Mesenchymal stem cell (in vitro differentiated cells and primary cell): ENCODE measurements at places on chromosomes 2 and 18.

DNA sequence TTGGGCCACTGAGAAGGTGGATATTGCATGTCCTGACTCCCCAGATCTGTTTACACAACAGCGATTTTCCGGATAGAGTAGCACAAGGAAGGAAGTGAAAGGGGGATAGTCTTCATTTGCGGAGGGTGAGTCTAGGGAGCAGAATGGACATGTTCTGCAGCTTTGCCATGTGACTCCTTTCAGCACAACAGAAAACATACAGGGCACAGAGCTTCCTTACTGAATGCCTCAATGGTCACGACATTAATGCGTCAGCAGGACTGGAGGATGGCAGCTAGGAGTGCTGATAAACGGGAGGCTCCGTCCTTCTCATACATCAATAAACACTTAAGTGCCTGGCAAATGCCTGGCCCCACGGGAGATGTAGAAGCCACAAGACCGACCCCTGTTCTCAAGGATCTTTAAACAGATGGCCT lies 163.0 kb downstream of the FAM210A start:
- DNase-seq = peak; percentile 4

DNA sequence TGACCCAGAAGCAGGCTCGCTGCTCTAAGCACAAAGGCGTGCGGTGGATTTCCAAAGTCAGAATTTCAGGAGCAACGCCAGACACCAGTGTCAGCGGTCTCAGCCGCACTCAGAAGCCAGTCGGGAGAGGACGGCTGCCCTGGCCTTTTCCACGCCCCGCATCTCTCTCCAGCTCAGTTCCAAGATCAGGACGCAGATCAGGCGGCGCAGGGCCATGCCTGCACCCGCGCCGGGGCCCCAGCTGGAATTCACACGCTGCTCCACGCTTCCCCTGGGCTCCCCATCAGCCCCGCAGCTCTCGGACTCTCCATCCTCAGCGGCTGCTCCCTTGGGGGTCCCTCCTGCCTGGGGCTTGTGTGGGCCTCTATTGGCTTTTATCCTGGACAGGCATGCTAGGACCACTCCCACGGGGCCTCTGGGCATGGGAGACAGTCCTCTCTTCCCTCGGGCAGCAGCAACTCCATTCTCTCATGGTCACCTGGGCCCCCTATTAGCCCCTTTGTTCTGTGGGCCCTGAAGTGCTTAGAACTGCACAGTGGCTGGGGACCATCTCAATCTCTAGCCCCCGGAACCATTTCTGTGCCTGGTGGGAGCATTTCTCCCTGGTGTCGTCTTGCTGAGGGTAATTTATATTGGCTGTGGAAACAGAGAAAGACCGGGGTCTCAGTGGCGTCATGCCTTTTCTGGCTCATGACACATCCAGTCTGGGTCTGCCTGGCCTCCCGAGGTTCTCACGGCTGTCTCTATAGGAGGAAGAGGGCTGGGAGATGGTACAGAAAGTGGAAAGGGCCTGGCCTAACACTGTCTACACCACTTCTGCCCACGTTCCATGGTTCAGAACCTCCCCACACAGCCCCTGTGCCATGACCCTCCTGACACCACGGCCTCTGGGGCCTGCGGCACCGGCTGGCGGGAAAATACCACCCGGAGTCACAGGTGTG lies 14.9 kb upstream of the TMEM18 start:
- no peak for DNase-seq

DNA sequence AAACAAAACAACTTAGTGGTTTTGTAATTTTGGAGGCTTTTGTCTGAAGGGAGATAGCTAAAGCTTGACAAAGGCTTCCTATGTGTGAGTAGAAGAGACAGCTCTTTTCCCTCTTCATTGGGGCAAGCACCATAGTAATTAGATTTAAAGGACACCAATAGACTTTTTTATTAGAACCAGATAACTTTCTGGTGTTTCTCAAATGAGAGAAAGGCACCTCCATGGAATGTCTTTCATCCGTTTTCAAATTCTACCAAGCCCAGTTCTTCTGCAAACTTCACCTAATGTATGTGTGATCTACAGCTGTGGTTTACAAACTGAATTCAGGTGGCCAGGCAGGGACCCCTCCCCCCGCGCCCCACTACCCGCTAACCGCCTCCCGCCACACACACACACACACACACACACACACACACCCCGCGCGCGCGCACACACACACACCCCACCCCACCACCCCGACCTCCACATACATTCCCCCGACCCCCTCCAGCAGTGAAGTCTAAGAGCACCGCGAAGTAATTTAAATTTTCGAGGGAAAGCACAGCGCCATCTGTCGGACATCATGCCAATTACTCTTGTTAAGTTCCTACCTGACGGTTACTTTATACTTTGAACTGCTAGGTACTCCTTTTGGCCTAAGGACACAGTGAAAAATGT lies 31.6 kb upstream of the PPP1R1C start:
- peak; percentile 69 for DNase-seq

DNA sequence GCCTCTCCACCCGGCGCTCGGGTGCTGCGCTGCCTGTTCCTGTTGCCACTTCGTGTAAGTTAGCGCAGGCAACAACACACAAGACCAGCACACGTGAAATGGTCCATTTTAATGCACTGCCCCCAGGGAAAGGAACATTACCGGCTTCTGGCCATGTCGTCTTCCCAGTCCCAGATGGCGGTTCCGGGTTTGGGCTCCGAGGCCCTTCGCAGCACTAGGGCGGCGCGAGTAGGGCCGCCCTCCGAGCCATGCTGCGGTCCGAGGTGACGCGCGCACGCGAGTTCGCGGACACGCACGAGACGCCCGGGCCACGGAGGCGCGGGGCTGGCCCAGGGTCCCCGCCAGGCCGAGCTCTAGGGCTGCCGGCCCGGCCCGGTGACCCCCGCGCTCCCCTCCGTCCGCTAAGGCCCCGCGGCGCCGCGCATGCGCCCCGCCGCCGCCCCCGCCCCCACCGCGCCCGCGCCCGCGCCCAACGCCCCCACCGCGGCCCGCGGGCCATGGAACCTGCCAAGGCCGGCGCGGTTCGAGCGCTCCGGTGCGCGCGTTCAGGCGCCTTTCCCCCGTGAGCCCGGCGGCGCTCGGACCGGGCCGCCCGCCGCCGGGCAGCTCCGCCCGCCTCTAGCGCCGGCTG lies 367 bp upstream of the ZNF236 start:
- DNase-seq = peak; percentile 61

DNA sequence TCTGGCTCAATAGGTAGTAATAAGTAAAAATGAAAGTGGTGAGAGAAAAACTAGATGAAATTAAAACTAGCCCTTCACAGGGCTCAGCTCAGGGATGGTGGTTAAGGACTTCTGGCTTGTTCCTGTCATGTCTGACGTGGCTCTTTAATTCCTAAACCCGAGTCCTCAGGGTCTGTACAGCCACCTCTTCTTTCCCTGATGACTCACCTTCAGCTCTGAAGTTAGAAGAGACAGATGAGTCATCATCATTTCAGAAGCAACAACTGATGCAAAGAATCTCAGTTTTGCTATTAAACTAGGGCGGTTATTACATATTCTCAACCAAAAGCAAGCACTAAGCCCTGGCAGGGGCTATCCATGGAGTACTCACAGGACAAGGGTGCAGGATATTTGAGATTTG lies 24.0 kb upstream of the ITGB6 start:
- DNase-seq = peak; percentile 97

GRCh38 chr2:162974771-162975170 lies 136.2 kb upstream of the KCNH7 start:
- DNase-seq = no peak

DNA sequence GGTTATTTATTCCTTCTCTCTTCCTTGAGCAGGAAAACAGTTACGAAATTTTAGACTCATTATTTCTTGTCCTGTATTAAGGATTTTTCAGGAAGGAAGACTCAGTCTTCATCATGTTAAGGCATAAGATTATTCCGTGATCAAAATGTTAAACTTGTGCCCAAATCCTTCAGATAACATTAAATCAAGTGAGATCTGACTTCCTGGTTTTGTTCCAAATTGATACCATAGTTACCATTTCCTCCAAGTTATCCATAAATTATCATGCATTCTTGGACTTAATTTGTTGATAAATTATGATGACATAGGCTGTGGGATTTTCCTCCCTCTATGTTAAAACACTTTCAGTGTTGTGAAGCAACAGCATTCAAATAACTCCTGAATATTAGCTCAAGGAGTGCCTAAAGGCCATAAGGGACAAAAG lies 31.9 kb downstream of the EFEMP1 start:
- DNase-seq = peak; percentile 47

DNA sequence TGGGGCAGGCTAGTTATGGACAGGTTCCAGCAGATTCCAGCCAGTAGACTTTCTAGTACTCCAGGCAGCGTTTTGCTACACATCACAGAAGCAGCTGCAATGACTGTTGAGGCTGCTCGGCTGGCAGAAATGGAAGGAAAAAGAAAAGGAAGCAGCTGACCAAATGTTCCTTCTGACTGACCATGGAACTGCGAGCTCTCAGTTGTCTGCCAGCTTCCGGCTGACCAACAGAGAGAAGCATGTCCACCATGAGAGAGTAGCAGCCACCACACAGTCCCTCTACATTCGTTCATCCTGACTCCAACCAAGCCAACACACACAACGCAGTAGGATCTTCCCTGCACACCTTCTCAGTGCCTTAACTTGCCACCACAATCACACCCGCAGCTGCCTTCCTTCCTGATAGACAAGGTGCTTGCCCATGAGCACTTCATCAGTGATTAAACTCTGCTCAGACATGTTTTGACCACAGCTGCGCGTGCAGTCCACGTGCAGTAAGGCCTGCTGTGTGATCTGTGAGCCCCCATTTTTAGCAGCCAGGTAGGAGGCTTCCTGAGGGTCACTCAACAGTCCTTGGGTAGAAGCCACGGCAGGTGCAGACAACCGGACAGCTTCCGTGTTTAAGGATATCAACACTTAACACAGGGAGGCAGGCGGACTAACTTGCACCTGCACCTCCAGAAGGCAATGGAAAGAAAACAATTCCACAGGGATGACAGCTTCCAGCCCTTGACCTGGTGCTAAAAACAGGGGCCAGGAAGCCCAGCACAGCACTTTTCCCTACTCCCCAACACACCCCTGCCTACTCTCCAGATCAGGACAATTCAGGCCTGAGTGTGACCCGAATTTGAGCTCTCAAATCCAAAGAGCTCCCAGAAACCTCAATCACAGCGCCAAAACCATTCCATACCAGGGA lies 996 bp downstream of the TGFBRAP1 start:
- DNase-seq = peak; percentile 67

- DNase-seq = peak; percentile 73
Measured at GRCh38 chr2:168699844-168700417, 102.5 kb upstream of the NOSTRIN start.
